ENCODE measurements at places on chromosomes 3 and 15.
A peak's percentile ranks its signal among the peaks of the same experiment; 100 is the strongest.

- no peak for DNase-seq
These were observed 37.1 kb upstream of the RGMA start for GRCh38 chr15:93126148-93126547.

- peak; percentile 90 for DNase-seq
These were observed at the start of the genes MST1 and RNF123 for GRCh38 chr3:49689046-49689907. TSS of gene MST1 (minus strand) at chr3:49689474. CDS start at chr3:49688691, 783 bp downstream. TSS of gene RNF123 (plus strand) at chr3:49689557. CDS start at chr3:49691166, 1,609 bp downstream.

DNA sequence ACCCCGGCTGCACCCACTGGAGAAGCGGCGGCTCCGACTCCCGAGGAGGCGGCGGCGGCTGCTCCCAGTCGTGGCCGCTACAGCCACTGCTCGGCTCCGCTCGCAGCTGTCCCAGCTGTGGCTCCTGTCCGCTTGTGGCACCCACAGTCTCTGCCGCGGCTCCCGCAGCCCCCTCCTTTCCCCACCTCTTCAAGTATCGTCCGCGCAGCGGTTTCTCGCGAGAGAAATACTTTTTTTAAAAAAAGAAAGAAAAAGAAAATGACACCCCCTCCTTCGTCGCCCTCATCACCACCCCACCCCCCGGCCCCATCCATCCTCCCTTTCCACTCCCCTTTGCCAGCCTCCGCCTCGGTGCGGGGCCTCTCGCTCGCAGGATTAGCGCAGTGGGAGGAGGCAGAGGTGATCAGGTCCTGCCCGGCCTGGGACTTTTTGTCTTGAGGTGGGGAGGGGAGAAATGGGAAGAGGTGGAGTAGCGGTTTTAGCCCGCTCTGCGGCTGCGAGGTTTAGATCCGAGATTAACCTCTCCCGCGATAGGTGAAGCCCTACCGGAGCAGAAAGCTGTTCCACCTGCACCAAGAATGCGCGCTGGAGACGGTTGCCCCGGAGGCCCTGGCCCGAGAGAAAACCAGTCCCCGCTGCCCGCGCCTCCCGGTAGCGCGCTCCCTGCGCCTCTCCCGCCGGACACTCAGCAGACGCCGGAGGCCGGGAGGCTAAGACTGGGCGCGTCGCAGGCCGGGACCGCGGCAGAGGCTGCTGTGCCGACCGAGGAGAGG, at the start of gene FBN1:
FBN1 (minus strand) TSS at position 152 of the 773 bp plus-strand sequence. CDS start 940 bp downstream, outside the sequence.
- peak; percentile 28 for DNase-seq

DNA sequence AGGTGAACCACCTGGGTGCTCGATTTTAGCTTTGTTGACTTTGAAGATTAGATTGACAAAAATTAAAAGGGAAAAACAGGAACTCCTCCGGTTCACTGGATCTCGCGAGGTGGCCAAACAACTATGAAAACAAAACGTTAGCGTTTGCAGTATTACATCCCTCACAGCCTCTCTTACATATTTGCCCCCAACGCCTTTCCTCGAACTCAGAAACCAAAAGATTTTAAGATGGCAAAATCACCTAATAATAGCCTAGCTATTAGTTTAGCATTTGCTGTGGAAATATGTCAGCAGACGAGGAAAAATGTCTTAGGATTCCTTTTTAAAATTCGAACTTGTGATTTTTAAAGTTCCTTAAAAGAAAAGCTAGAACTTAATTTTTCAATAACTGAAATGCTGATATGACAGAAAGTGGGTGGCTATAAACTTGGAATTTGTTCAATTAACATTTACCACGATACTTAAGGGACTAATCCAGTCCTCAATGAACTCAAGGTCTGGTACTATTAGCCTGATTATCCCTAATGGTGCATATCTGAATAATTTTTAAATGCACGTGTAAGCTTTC, 491 bp upstream of the SENP7 start:
- no peak for DNase-seq
